Activated naive CD4-positive, alpha-beta T cell treated with anti-CD3 and anti-CD28 coated beads for 36 hours (primary cell): ENCODE measurements at places on chromosomes 3 and 15.

GRCh38 chr3:45605534-45605933 is 11.0 kb downstream of the LIMD1 start:
- no peak for DNase-seq

DNA sequence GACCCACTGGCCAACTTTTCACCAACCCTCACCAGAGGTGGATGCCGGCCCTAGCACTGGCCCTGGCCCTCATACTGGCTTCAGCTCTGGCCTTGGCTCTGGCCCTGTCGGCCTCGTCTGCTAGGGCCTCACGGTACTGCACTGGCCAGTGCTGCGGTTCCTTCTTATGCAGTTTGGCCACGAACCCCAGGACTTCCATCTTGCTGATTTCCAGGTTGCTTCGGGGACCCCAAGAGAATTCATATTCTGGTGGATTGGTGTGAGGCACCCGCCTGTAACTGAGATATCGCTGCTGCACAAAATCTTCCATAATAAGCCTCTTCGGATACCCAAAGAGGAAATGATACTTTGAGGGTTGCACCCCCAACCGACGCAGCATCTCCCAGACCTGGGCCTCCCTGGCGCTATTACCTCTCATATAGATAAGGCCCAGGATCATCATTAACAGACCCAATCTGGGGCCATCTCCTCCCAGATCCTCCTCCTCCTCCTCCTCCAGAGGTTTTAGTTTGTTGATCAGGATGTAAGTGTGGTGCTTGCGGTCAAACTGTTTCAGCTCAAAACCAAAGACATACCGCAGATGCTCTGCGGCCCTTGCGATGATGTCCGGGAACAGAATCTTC is 883 bp downstream of the MAGEF1 start:
- peak; percentile 60 for DNase-seq

DNA sequence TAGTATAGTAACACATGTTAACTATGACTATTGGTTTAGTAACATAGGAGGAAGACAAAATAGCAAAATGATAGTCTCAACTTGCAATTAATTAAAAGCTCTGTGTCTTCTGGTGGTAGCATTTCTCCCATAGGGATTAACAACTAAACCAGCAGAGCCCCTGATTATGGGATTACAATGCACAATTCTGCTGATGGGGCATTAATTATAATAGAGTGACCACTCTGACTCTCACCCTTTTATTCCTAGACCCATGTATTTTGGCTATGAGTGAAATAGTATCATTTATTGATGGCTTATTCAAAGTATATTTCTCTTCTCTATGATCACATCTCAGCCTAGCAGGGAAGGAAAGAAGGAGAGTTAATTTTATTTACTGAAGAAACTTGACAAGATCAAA is 17.5 kb upstream of the GOLGA8B start:
- no peak for DNase-seq

DNA sequence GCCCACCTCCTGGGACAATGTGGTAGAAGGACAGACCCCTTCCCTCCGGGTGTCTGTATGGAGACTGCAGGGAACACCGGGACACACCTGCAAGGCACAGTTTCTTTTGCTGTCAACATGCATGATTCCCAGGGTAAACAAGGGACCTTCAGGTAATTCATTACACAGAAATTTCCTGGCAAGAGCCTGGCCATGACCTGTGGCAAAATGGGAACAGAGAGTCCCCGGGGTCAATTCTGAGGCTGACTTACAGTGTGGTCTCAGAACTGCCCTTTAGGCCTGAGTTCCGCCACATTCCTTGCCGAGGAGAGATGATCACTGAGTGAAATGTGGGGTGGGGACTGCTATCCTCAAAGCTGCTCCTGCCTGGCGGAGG is 6.3 kb downstream of the STARD5 start:
- DNase-seq = no peak

- no peak for DNase-seq
Measured at GRCh38 chr3:11074011-11074410, 80.3 kb upstream of the HRH1 start.

GRCh38 chr15:66625974-66626373 is 60.2 kb upstream of the LCTL start:
- no peak for DNase-seq

DNA sequence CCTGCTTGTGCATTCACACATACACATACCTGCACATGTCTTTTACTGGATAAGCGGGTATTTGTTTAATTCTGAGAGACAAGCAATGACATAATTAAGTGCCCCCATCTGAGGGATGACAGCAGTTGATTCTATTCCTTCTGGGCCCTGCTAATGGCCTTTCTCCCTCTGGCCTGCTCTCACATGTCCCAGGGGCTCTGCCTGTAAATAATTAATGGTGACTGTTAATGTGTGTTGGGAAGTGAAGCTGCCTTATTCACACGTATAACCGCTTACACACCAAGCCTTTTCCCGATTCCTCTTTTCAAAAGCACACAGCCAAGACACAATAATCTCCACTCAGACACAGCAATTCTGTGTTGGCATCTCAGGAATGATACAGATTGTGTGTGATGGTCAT is 47.8 kb downstream of the LRRK1 start:
- no peak for DNase-seq

GRCh38 chr3:124084022-124084881 is 92.3 kb upstream of the ROPN1 start:
- DNase-seq = no peak

DNA sequence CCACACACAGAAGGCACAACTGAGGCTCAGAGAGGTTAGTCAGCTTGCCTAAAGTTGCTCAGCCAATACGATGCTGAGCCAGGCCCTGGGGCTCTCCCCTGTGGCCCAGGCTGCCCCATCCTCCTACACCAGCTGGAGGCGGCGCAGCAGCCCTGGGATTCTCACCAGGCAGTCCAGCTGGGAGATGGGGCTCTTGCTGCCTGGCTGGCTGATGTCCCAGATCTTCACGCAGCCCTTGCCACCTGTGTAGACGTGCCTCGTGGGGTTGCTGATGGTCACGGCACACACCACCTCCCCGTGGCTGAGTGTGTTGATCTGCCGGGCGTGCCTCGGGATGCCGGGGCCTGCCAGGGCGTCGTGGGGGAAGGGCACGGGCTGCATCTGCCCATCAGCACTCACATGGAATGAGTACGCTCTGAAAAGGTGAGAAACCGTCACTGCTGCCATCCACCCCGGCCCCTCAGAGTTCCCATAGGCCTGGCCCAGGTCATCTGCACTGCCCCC is 42.8 kb downstream of the TLE3 start:
- no peak for DNase-seq

GRCh38 chr3:11643201-11643603 is 513 bp downstream of the VGLL4 start:
- no peak for DNase-seq

GRCh38 chr3:69425249-69425648 is 39.4 kb upstream of the FRMD4B start:
- DNase-seq = peak; percentile 57

- DNase-seq = no peak
Measured at GRCh38 chr15:100265641-100266035, 76.1 kb downstream of the ADAMTS17 start.

- DNase-seq = no peak
Measured at GRCh38 chr3:178586076-178586475, 49.8 kb downstream of the KCNMB2 start.

GRCh38 chr3:183711516-183711915 is 13.9 kb downstream of the YEATS2 start:
- DNase-seq = no peak

DNA sequence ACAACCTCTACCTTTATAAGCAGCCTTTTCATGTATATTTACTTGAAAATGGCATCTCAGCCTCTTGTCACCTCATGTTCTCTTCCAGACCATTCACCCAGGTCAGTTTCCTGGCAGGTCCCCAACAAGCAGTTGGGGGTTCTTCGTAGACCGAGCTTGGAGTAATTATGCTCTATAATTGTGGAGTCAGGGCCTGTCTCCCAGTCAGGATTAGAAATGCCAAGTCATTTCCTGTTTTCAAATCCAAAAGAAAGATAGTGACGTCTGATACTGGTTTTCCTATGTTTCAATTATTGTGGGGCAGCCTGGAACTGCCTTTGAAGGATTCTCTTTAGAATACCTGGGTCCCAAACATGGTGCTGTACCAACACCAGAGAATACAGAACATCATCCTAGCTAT is 430.6 kb downstream of the MECOM start:
- no peak for DNase-seq

GRCh38 chr15:67114846-67115585 is 49.6 kb downstream of the SMAD3 start:
- peak; percentile 46 for DNase-seq

DNA sequence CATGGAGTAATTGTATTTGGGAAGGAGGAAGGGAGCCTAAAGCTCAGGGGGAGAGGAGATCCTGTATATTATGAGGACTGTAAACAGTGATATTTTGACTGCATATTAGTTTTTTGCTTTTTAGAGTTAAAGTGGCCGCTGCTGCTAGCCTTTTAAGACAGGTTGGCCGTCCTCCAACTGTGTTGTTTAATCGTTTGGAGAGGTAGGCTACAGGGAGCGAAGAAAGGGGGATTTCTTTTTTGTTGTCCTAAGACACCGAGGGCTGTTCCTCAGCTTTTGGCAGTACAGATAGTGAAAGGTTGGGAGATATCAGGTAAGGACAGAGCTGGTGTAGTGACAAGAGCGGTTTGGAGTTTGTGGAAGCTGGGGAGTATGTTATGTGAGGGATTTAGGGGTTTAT is 38.2 kb upstream of the RNF7 start:
- DNase-seq = no peak

DNA sequence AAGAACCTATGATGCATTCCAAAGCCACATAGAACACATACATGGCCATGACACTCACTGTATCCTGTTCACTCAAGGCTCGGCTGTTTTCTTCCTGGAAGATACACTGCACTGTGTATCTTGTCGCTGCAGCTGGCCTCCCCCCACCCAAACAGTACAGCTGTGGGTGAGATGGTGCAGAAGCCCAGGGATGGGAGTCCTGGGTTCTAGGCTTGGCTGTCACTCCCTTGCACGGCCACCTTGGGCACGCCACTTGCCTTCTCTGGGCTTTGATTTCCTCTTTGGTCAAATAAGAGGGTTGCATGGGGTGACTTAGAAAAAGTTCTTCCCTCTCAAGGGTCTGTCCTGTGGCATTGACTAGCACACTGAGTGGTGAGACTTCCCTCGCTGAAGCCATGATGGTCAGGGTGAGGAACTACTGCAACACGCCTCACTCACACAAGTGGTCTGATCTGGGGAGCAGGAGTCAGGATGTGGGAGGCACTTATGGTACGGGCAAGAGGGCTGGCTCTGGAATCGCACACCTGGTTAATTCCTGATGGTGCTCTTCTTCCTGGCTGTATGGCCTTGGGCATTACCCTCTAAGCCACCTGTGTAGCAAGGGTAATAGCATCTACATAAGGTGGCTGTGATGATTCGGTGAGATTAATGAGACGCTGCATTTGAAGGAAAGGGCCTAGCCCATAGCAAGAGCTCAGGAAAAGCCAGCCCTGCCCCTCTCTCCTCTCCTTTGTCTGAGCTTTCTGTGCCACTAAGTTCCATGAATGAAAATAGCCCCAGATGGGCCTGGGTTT is 44.0 kb downstream of the ANP32A start:
- no peak for DNase-seq

GRCh38 chr15:23484870-23485269 is 37.8 kb upstream of the GOLGA6L2 start:
- DNase-seq = no peak

- no peak for DNase-seq
Measured at GRCh38 chr15:100930306-100930848, 11.2 kb downstream of the LRRK1 start.

DNA sequence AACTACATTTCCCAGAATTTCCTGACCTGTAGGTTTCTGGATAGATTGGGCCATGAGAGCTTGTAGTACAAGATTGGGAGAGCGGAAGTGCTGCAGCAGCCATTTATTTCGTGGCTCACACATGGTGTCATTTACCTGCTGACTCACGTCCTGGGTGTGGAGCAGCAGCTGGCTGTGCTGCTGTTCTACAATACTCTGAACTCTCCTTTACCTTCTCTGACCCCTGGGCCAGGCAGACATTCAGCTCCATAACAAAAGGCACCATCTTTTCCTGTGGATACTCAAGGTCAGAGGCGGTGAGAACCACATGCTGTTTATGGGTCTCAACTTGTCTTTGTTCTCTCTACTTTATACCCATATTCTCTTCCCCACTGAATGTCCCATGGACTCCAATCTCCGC is 490.2 kb downstream of the IGSF11 start:
- DNase-seq = no peak

DNA sequence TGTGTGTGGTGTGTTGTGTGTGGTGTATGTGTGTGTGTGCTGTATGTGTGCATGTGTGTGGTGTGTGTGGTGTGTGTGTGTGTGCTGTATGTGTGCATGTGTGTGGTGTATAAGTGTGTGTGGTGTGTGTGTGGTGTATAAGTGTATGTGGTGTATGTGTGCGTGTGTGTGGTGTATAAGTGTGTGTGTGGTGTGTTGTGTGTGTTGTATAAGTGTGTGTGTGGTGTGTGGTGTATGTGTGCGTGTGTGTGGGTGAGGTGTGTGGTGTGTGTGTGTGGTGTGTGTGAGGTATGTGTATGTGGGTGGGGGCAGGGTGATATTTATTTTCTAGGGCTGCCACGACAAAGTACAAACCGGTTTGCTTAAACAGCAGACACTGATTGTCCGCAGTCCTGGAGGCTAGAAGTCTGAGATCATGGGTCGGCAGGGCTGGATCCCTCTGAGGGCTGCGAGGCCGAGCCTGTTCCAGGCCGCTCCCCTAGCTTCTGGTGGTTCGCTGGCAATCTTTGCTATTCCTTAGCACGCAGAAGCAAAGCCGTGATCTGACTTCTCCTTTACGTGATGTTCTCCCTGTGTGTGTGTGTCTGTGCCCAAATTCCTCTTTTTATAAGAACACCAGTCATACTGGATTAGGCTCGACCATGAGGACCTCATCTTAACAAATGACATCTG is 160.2 kb downstream of the XXYLT1 start:
- DNase-seq = no peak

- DNase-seq = no peak
Measured at GRCh38 chr3:117355566-117355965, 646.0 kb downstream of the TUSC7 start.

DNA sequence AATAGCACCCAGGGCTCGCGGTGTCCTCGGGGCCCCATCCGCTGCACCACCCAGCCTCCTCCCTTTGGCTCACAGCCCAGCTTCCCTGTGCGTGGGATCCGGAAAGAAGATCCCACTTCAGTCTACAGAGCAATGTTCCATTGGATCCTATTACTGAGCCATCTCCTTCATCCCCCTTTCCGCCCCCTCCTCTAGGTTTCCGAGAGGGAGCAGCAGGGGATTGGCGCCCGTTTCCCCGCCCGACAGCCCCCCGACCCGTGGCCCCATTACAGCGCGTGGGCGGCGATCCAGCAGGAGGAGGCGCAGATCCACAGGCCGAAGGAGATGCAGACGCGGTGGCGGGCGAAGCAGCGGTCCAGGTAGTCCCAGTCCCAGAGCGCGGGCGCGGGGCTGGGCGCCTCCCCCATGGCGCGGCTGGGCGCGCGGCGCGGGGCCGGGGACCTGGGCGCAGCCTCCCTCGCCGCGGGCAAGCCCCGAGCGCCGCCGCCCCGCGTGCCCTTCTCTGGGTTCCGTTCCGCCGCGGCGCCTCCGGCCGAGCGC is 340 bp downstream of the TMEM44 start:
- peak; percentile 24 for DNase-seq
